DMS79 (cell line): ENCODE measurements at places on chromosomes 11 and 22.

GRCh38 chr22:17098379-17098819 is 13.6 kb downstream of the IL17RA start:
- no peak for DNase-seq

- DNase-seq = no peak
Measured at GRCh38 chr11:13848031-13848430, 114.5 kb upstream of the SPON1 start.

- DNase-seq = no peak
Measured at GRCh38 chr11:121059605-121060004, 35.7 kb downstream of the TBCEL start.

GRCh38 chr22:35821654-35822053 is 104.0 kb downstream of the APOL5 start:
- DNase-seq = no peak

- no peak for DNase-seq
Measured at GRCh38 chr22:49482811-49483210, 344.9 kb downstream of the BRD1 start.

DNA sequence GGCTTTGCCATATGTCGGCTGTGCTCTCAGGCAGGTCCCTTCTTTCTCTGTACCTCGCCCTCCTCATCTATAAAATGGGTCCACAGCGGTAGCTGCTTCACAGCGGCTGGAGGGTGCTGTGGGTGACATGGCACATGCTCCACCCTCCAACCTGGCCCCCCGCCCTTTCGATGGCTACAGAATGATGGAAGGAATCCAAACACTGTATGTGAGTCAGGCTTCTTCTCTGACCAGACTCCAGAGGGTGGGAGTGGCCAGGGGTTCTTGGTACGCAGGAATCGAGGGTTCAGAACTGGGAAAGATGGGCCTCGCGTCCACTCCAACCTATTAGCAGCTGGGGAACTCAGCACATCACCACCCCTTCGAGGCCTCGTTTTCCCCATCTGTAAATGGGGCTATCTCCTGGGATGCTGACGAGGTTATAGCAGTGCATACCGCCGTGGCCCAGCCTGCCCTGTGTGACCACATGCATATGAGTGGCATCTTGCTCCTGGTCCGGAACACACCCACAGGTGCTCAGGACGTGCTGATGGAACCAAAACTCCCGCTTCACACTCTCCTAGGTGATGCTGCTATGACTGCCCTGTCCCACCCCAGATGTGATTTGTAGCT is 26.4 kb downstream of the MN1 start:
- no peak for DNase-seq
